Putamen (tissue), 1 donor: ENCODE measurements at places on chromosomes 3 and 15.
A peak's percentile ranks its signal among the peaks of the same experiment; 100 is the strongest.

DNA sequence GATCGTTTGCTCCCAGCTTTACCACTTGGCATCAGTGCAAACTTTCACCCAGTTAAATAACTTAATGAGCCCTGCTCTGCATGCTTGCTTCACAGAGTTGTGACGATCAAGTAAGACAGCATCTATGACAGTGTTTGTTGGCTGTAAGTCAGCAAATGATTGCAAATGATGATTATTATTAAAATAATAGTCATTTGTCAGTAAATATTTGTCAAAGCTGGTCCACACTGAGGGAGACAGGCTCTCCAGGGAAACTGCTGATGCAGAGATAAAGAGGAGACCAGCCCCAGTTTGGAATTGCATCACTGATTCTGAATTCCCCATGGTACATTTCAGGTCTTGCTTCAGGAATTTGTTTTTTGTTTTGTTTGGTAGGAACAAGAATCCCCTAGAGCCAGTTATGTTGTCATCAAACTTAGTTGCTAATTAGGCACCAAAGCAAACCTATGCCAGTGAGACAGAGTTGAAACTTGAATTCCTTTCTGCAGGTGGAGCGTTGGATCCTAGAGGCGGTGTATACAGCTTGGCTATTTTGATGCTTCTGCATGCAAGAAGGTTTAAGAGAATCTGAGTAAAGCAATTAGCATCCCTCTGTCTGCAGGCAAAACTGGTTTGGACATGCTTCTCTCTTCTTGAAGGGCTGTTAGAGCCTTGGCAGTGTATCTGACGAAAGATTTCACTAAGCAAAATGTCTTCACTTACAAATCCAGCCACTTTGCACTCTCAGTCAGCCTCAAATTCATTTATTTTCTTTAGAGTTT lies 338.6 kb upstream of the TPRG1 start:
- no peak for DNase-seq

- DNase-seq = no peak
Observed at GRCh38 chr3:48215876-48216275, 7.4 kb upstream of the CAMP start.

DNA sequence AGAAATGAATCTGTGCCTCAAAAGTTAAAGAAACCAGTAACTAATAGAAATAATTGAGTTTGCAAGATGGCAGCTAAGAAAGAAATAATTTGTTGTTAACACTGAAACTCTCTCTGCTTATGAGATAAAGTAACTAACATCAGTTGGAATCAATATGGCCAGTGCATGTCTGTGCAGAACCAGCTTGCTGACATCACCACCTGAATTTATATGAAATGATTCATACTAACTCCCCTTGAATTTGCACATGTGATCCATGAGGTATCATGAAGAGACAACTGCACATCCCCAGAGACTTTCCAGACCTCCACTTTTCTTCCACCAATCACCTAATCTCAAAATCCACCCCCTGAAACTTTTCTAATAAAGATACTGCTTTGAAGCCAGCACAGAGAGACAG lies 10.3 kb upstream of the SLC25A38 start:
- no peak for DNase-seq

DNA sequence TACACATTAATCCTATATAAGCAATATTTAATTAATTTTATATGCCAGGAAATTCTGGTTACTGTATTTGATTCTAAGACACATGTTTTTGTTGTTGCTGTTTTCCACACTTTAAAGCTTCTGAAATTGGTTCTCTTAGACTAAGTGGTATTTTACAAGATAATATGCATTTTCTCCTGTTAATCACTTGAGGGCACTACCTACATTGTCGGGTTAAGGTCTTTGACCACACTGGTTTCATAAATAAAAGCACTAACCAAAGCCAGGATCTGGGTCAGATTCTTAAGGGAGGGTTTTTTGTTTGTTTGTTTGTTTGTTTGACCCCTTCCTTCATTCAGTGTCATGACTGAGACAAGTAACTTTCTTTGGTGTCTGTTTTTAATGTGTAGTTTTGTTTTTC lies 590.2 kb downstream of the RBMS3 start:
- no peak for DNase-seq

GRCh38 chr3:88220126-88220525 lies 70.4 kb downstream of the C3orf38 start:
- DNase-seq = no peak

GRCh38 chr3:123629747-123630047 lies 44.8 kb upstream of the HACD2 start:
- DNase-seq = no peak

DNA sequence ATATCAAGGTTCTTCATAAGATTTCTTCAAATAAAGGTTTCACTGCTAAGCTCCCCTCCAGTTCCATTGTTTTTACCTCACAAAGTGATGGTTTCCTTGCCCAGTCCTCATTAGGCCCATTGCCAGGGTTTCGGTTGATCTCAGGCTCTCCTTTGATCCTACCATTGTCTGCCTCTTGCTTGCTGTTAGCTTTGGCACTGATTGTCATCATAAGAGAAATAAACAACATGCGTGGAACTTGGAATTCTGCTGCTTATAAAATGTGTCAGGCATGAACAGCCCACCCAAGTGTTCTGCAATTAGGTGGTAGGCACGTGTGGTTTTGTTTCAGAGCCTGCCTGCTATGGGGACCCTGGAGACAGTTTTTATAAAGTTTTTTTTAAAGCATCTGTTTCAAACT lies 107.6 kb upstream of the BFSP2 start:
- no peak for DNase-seq

DNA sequence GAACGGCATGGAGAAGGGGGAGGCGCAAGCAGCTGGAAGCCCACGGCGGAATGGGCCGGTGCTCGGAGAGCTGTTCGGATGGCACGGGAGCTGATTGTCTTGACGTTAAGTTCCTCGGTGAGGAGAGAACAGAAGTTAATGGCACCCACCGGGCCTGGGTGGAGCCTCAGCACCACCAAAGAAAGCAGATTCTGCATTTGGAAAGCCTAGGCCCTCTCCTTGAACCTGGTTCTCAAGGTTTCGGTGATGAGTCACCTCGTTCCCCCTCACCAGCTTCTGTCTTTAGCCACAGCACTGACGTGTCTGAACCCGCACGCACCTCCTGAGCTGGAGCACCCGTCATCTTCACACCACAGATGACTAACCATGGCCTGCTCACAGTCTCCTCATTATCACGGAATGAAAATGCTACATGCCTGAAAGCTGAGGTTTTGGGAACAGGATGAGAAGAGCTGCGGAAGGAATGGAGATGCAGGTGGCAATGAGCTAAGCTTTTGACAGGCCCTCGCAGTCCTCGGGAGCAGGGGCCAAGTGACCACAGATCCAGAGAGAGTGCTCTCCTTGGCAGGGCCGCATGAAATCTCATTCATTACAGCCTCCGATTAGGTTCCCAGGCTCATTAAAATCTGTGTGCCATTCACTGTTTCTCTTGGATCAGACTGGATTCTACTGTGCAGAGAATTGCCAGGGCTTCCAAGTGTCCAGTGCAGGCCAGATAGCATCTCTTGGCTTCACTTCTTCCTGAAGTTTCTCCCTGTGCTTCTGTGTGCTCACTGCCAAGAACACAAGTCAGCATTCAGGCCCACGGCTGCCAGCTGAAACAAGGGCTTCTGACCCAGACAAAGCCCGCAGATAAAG lies 96.3 kb upstream of the DLG1 start:
- no peak for DNase-seq

DNA sequence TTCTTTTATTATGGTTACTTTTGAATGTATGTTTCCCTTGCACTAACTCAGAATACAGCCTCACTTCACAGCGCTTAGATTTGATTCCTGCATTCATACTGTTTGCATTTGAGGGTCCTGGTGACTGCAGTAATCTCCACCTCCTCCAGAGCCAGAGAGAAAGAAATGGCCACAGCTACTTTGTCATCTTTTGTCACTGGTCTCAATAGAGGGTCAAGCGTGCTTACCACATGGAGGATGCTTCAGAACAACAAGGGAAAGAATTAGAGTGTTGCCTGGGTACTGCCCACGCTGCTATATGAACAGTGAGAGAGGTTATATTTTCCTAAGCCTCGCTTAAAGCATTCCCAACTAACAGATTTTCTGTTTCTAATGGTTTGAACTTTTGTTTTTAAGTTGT lies 190.1 kb downstream of the TP63 start:
- no peak for DNase-seq

- DNase-seq = no peak
Observed at GRCh38 chr15:72340366-72340765, 20.4 kb upstream of the CELF6 start.

GRCh38 chr3:196629228-196629627 lies 10.3 kb upstream of the NRROS start:
- no peak for DNase-seq

GRCh38 chr3:161393803-161394202 lies 22.5 kb upstream of the SPTSSB start:
- DNase-seq = no peak

DNA sequence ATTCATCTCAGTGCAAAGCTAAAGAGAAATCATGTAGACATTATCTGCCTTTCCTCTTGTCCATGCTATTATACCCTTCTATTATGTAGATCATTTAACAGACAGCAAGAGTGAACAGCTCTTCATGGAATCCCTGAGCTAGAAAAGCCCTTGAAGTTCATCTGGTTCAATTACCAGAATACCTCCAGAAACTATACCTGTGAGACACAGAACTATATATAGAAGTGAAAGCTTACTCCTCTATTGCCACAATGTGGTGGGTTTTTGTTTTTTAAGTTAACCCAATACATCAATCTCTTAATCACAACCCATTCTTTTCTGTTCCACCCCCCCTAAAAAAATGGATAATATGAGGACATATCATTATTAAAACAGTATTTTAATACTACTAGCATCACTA lies 347.7 kb downstream of the PLCL2 start:
- no peak for DNase-seq

- DNase-seq = no peak
Observed at GRCh38 chr3:6089780-6090179, 771.1 kb upstream of the GRM7 start.

DNA sequence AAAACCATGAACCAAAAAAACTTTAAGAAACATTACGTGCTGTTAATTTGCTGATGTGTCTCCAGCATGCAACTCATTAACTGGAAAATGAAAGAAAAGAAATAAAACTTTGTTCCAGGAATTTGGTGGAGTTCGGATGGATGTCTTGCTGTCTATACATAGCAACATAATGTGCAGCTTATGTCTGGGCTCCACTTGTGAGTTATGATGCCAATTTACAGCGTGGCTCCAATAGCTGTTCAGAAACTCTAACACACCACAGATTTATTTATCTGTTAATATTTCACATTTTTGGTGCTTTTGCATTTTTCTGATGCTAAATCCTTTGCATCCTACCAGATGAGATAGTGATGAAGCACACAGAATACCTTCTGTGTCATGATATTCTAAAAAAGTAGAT lies 45.1 kb downstream of the MAP4 start:
- no peak for DNase-seq

- no peak for DNase-seq
Observed at GRCh38 chr3:161266731-161267150, 45.6 kb downstream of the NMD3 start.

GRCh38 chr3:54882129-54882833 lies 45.6 kb downstream of the LRTM1 start:
- no peak for DNase-seq

GRCh38 chr3:101780661-101781060 lies 1.6 kb downstream of the NXPE3 start:
- DNase-seq = peak; percentile 55

DNA sequence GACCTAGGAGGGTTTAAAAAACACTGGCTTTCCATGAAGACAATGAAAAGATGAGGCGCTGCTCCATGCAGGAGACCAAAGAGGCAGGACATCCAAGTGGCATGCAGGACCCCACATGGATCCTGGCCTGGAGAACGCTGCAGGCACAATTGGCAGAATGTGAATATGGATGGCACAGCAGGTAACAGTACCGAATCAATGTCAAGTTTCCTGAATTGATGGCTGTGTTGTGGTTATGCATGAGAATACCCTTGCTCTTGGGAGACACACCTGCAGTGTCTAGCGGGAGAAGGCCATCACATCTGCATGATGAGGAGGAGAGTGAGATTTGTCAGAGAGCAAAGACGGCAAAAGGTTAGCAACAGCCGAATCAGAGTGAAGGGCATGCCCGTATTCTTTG lies 74.3 kb upstream of the SEC13 start:
- DNase-seq = no peak

- no peak for DNase-seq
Observed at GRCh38 chr15:58921267-58921790, 12.2 kb downstream of the SLTM start.

DNA sequence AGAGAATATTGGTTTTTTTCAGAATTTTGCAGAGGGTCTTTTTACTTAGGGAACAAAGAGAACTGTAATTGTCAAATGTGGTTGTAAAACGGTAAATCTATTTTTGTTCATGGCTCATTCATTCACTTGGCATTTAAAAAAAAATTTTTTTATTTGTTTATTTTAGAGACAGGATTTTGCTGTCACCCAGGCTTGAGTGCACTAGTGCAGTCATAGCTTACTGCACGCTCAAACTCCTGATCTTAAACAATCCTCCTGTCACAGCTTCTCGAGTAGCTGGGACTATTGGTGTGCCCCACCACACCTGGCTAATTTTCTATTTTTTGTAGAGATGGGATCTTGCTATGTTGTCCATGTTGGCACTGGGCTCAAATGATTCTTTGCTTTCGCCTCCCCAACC lies 301.8 kb downstream of the LPP start:
- DNase-seq = no peak

- DNase-seq = no peak
Observed at GRCh38 chr15:63457379-63457778, 47.0 kb upstream of the USP3 start.

DNA sequence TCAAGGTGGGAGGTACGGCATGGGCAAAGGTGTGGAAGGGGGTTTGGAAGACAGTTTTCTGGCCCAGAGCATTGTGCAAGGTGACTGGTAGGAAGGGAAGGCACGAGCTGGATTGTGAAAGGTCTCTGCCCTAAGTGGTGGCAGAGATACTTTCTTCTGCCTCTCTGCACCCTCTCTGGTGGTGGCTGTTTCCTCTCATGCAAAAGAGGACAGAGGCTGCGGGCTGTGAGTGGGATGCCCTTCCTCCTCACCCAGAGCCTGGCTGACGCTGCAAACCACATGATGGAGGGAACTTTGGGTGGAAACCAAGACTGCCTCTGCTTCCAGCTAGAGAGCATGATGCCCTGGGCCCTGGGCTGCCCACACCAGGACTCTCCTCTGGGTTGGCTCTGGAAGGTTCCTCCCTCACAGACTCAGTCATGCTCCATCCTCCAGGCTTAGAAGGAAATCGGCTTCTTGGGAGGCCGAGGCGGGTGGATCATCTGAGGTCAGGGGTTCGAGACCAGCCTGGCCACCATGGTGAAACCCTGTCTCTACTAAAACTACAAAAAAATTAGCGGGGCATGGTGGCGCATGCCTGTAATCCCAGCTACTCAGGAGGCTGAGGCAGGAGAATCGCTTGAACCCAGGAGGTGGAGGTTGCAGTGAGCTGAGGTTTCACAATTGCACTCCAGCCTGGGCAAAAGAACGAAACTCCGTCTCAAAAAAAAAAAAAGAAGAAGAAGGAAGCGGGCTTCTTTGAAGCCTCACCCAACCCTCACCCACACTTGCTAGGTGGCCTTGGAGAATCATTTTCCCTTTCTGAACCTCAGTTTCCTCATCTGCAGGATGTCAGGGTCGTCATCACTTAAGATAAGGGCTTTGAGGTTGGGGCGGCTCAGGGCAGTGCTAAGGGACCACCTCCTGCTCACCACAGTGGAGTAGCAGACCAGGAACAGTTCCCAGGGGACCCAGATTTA lies 8.3 kb downstream of the PSTPIP1 start:
- peak; percentile 29 for DNase-seq
